Kidney glomerular epithelial cell (primary cell): ENCODE measurements at places on chromosomes 2 and 18.
A peak's percentile ranks its signal among the peaks of the same experiment; 100 is the strongest.

GRCh38 chr2:161426922-161427663 is 11.0 kb downstream of the TBR1 start:
- no peak for DNase-seq

DNA sequence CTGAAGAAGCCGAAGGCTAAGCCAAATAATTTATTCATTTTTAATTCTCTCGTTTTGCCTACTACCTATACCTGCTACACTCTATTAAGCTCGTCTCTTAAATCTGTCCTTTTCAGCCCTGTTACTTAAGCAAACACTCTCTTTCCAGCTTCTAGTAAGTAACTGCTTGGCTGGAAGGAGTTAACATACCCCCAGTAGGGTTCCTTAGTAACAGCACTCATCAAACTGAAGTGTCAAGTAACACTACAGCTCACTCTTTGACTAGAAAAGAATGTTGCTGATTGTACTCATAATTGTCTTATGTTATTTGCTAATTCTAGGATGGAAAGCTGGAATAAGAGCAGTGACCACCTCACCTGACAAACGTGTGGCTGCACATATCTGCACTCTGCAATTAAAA is 120.0 kb upstream of the SCN7A start:
- no peak for DNase-seq

DNA sequence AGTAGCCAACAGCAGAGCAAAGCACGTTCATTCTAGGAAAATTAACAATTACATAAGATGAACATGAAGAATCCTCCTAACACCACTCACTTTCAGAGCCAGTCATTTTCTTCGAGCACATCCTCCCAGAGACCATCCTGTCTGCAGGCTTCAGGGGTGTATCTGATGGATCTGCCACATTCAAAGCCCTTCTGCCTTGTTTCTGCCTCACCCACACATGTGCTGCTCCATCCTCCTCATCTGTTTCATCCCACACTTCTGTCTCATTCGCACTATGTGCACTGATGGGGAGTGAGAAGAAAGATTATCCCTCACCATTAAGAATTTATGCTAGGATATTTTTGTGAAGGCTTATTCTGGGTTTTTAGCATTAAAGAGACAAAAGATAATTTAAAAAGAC is 287.9 kb upstream of the PKDCC start:
- no peak for DNase-seq

GRCh38 chr2:31089645-31090044 is 48.6 kb downstream of the GALNT14 start:
- DNase-seq = no peak

DNA sequence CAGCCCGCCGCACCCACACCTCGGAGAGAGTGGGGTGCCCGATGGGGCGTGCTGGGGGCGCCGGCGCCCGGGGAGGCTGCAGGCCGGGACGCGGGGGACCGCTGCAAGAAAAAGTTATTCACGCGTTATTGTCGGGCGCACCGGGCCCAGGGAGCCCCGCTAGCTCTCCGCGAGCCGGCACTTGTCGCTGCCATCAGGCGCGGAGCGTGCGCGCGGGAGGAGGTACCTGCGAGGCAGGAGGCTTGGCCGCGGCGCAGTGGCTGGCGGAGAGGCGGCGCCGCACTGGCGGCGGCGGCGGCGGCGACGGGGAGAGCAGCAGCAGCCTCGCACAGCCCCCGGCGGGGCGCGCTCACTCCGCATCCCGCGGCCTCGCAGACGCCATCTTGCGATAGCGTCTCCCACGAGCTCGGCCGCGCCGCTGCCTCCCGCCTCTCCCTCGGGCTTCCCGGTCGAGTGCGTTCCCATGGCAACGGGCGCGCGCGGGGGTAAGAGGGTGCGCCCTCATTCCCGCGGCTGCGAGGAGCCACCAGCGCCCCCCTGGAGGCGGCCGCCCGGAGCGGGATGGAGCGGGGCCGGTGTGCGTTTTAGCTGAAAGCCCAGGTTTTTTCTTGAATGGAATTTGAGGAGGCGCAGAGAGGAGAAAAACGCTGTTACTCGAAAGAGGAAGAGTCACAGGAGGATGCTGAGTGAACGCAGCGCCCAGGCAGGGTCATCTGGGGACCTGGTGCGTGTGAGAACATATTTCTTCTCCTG is at the start of gene CHN1:
Gene CHN1, minus strand, starts transcription at position 402 of the 753 bp plus-strand sequence. CDS start 469 bp downstream, outside the sequence.
- peak; percentile 30 for DNase-seq

GRCh38 chr2:33272001-33272400 is 204.4 kb upstream of the RASGRP3 start:
- DNase-seq = no peak

DNA sequence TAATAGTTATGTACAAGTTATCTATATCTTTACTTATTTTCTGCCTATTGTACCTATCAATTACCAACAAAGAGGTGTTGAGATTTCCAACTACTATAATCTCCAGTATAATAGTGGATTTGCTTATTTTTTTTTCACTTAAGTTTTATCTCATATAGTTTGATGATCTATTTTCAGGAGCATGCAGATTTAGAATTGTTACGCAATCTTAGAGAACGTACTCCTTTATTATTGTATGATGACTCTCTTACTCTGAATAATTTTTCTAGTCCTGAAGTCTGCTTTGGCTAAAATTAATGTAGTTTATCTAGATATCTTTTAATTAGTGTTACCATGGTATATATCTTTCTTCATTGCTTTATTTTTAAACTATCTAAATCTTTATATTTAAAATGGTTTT is 205.2 kb downstream of the SCG2 start:
- no peak for DNase-seq

DNA sequence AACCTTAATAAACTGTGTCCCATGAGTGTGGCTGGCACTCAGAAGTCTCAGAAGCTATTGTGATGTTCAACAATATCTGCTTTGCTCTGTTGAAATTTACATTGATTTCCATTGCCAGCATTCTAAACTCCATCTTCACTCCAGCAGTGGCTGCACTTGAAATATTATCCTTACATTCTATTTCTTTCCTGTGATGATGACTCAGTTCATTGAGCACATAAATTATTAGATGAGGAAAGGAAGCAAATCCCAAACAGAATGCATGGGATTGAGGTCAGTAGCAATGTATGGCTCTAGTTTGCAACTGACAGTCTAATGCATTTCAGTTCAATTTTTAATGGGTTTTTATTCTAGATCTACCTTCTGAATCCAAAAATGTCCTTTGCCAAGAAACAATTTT is 92.4 kb upstream of the TTN start:
- no peak for DNase-seq

DNA sequence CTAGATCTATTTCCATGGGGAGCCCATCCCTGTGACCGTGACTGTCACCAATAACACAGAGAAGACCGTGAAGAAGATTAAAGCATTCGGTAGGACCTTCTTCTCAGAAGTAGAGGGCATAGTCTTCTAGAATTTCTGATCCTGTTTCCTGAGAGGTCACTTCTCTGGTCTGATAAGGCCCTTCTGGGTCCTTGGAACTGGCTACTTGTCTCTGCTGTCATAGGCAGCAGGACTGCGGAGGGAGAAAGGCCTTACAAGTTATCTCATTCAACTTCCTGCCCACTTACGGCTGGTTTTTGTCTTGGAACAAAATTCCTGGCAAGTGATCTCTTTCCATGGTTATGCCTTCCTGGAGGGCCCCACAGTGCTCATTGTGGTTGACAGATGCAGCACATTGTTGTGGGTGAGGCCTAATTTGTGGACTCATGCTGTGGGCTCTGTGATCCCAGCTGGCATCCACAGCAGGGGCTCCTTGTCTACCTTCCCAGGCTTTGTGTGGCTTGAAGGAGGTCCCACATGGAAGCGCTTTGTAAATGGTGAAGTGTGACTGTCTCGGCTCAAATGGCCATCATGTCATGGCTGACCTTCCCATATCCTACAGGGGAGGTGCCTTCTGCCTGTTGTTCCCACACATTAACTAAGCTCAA is 22.0 kb downstream of the SAG start:
- no peak for DNase-seq

DNA sequence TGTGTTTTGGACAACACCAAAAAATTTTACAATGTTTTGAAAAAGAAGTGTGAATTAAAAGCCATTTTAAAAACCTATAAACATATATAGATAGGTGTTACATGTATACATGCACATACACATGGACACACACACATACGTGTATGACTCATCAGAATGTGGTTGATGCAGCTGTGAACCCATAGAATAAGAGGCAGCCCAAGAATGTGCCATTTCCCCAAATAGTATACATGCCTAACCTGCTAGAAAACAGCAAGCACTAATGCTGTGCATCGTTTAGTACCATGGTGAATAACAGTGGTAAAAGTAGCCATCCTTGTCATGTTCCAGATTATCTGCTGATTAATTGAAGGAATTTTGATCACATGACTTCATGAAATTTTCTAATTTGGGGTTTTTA is 149.0 kb downstream of the DSEL start:
- no peak for DNase-seq

DNA sequence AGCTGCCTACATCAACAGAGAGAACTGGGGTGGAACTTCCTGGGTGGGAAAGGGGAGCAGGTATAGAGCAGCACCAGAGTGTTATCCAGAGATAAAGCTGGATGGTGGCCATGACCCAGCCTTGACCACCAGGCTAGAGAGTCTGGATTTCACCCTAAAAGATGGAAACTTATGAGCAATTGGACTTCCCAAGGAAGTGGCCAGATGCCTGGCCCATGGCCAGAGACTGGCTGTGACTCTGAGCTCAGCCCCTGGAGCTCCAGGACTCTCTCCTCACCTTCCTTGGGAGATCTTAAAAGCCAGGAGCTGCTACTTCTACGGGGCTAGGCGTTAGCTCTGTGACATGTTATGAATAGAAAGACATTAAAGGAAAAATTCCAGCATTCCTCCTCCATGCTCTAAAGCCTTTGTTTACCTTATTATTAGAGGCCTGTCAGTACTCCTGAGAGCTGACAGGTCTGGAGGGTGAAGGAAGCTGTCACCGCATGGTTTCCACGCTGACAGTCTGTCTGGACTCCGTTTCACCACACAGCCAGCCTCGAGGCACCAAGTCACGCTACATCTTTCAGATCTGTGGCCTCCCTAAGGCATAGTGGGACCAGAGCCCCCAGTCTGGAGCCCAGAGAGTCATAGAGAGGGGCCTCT is 260.0 kb upstream of the SIX2 start:
- DNase-seq = no peak

DNA sequence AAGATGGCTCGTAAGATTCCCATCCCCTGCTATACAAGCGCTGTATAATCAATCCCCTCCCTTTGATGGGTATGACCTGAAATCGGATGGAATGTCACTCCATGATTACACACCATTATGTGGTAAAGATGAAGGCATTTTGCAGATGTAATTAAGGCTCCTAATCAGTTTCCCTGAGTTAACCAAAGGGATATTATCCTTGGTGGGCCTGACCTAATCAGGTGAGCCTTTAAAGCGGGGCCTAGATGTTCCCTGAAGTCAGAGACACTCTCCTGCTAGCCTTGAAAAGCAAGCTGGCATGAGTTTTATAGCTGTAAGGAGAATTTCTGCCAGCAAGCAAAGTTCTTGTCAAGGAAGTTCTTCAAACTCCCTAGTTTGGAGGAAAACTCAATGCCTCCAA is 223.8 kb upstream of the FN1 start:
- no peak for DNase-seq

DNA sequence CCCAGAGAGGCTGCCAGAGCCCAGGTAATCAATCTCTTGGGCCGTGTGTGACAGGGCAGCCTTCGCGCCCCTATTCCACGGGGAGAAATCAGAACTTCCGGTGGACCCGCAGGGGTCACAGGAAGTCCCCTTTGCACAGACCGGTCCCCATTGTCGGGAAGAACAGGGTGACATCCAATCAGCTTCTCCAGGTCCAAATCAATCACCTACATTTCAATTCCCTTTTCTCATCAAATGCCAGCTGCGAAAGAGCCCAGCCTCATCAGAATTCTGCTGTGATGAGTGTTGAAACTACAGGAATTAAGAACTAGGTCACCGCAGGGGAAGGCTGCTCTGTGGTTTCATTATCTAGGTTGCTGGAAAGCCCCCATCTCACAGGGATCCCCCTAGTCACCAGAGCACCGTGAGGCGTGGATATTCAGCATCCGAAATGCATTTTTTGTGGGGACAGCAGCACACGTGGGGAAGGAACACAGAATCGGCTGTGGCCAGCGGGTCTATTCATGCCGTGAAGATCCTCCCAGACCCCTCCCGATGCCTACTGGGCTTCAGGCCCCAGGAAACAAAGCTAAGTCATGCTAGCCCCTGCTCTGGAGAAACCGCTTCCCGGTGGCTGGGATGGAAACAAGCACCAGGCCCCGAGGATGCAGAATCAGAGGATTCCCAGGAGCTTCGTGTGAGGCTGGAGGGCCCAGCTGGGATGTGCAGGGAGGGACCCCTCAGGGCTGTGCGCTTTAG is 193.7 kb upstream of the ID2 start:
- DNase-seq = no peak

DNA sequence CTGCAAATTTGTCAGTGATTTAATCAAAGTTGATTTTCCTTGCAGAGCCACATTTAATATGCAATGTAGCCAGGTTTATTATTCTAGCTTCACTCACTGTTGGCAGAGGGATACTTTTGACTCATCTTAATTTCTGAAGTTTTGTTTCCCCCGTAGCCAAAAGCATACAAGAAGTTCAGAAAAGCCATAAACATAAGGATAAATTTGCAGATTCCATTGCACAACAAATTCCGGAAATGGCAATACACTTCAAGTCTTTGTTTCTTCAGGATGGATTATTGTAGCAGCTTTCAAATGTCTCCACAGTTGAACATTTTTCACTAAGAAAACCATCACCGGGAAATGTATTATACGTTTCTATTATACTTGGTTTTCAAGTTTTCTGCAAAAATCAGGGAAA is 88.0 kb upstream of the ZCCHC2 start:
- no peak for DNase-seq

GRCh38 chr2:149033716-149034115 is 4.8 kb upstream of the LYPD6B start:
- DNase-seq = no peak

DNA sequence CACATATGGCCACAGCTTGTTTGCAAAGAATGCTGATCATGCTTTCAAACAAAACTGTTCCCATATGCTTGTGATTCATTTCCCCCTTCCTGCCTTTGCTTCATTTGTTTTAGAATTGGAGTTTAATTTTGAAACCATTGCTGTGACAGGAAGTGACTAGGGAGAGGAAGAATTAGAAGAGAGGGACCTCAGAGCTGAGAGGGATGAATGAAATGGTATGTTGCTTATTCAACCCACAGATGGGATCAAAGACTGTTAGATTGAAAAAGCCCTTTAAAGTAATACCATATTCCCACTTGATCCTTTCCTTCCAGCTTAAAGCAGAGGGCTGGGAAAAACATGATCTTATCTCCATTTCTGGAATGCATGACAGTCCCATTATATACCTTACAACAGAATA is 106.2 kb upstream of the RNF152 start:
- DNase-seq = peak; percentile 5

DNA sequence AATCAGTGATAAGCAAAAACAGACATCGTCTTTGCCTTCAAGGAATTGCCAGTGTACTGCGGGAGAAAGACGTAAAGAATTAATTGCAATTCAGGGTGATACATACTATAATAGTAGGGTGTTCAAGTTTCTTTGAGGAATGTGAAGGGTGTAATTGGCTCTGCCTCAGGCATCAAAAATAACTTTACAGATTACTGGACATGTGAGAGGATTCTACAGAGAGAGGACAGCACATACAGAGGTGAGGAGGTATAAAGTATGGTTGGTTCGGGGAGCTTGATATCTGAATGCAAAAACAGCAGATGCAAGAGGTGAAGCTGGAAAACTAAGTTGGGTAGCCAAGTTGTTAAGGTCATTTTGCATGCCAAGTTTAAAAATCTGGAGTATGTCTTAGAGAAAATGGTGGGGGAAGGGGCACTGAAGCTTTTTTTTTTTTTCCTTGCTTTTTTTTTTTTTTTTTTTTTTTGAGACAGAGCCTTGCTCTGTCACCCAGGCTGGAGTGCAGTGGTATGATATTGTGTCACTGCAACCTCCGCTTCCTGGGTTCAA is 227.5 kb upstream of the FOSL2 start:
- no peak for DNase-seq
